NCI-H345 (cell line): ENCODE measurements at places on chromosomes 12 and 14.

DNA sequence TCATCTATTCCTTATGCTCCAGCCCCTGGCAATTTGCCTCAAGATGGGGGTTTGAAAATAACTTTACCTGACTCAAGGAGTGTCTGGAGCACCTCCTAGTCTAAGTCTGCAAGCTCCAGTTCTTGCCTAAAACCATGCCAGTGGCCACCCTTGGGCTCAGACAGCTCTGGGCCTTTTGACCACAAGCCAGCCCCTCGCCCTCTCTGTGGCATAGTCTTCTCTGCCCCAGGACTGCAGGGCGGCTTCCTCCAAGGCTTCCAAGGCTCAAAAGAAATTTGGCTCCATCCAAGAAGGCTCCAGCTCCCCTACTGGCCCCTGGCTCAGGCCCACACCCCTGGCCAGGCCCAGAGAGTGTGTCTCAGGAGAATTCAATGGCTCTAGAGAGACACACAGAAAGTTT, 14.8 kb downstream of the ACVRL1 start:
- no peak for DNase-seq

DNA sequence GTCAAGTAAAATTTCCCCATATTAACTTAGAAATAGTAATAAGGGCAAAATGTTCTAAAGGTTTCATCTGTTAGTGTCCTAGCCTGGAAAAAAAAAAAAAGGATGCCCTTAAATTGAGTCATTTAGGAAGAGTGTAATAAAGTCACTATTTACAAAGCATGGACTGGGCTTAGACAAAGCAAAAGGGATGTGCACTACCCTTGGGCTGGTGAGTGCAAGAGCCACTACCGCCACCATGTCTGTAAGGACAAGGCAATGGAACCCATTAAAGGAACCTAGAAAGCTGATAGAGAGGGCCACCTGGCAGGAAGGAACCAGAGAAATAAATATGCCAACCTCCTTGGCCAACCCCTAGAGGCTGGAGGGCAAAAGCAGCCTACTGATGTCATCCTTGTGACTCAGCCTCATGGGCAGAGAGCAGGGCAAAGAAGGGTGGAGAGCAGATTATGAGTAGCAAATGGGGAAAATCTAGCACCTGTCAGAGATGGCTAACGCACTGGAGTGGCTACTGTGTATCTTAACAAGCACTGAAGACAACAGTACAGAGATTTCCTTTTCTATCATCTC, 59.5 kb upstream of the FUT8 start:
- DNase-seq: no peak

- DNase-seq: no peak
Measured at GRCh38 chr12:75813072-75813471, 218.5 kb downstream of the PHLDA1 start.

- no peak for DNase-seq
Measured at GRCh38 chr12:3464561-3464960, 26.4 kb upstream of the PRMT8 start.

DNA sequence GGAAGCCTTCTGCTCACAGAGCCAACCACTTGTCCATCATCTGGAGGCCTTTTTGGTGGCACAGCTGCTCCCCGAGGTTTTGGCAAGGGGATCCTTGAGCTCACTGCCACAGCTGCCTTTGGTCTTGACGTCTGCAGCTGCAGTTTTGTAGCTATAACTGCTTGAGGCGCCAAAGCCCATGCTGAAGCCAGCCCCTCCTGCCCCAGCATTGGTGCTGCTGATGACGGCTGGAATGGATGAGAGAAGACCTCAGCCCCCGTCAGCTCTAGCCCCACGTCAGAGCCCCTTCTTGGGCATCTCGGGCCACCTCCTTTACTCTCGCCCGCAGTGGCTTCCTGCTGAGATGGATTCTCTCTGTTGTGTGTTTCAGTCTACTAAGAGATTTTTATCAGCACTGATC, 12.3 kb upstream of the KRT74 start:
- no peak for DNase-seq

- DNase-seq: no peak
Measured at GRCh38 chr12:92547906-92548305, 154.9 kb upstream of the PLEKHG7 start.

DNA sequence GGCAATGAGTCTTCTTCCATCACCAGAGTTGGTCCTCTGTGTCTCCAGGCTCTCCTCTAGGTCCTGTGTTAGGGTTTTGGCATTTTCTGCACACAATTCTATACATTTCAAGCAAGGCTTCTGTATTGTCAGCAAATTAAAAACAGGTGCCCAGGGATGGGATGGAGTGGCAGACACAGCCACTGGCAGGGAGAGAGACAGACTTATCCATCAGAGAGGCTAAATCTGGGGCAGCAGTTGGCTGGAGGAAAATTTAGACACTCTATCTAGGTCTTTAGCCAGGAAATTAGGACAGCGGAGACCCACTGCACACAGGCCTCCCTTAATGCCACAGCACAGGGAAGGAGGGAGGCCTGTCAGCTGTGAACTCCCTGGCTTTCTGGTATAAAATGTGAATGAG, 20.2 kb downstream of the PLEKHD1 start:
- DNase-seq: no peak

DNA sequence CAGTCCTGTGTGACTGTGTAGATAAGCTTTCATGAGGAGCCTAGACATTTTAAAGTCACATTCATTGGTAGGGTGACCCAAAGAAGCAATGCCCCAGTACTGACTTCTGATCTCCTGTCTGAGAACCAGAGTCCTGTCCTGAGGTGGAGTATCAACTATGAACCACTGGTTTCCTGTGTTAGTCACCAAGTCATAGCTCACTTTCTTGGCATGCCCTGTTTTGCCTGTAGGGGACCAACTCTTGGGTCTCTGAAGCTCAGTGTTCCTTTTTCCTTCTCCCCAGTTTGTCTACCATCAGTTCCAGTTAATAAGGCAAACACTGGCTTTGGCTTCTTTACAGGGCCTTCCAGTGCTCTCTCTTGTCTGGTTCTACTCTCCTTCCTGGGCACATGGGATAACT, 97.4 kb downstream of the C12orf75 start:
- no peak for DNase-seq

GRCh38 chr14:84003346-84003745, 1526.6 kb upstream of the FLRT2 start:
- no peak for DNase-seq

DNA sequence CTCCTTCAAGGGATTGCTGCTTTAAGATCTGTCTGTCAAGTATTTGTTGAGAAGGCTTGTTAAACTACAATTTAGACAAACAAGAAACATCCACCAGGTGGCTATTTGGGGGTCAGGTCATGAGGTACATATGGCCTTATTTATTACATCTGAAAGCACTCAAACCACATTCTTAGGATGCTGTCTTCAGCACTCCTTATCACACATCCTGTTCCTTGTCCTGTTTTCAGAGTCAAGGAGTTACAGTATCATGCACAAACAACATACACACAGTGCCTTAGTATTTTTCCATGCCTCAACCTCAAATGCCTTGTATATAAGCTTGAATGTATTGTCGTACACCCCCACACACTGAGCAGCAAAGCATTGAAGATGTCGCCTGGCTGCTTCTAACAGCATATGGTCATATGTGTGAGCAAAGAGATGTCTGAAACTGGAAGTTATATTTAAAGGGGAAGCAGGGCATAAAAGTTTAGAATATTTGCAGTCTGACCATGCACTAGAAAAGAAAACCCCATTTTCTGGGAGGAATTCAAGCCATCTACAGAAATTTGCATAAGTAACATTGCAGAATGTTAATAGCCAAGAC, 83.8 kb downstream of the KCNMB4 start:
- DNase-seq: no peak

DNA sequence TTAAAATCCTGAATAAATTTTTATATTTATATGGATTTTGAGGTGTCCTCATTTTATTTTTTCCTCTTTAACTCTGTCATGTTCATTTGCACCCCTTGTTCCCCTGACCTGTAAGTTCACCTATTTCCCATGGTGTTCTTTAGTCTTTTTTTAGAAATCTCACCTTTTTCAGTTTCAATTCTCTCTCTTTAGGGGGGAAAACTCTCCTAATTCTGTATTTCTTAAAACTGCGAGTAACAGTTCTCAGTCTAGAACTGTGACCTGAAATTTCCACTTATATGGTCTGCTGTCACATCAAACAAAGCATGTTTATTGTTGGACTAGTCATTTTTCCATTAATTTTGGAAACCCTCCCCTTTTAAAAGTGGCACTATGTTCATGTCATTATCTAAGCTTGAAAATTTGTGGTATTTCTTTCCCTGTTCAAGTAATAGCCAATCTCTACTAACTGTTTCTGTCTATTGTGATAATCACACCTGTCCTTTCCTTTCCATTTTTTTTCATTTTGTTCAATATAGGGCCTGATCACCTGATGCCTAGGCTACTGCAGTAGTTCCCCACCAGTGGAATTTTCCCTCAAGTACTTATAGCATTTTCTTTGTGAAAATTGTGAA, 14.0 kb upstream of the FBXO33 start:
- DNase-seq: no peak
